ENCODE measurements at places on chromosomes 12 and 14.
A peak's percentile ranks its signal among the peaks of the same experiment; 100 is the strongest.

- DNase-seq = no peak
Measured at GRCh38 chr14:45145214-45145613, 9.5 kb downstream of the FANCM start.

DNA sequence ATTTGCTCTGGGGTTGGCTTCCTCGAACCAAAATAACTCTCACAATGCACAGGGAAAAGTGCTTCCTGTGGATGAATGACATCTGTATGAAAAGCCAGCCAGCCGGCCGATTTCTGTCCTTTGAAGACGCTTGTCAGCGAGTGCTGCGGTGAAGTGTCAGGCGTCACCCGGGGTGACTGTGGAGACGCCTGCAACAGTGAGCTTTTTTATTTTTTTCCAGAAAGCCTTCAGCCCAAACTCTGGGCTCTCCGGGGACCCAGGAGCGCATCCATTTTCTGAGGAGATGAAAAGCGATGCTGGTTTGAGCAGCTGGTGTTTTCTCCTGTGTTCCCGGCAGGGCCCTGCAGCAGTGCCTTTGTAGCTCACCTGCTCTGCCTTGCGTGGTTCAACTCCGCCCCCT lies 147.9 kb upstream of the MYL2 start:
- DNase-seq = peak; percentile 22

DNA sequence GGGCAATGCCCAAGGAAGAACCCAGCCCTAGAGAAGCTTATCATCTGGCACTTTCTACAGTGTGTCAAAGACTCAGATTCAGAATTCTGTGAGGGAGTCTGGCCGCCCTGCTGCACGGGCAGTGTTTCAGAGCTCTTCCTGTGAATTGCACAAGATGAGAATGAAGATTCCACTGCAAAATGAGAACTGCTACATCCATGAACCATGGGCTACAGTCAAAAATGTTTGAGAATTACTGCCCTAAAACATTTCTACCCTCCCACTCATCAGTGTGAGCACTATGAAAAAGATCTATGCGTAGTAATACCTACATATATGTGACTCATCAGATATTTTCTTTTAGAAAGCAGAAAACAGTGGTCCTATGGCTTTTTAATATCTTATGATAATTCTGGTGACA lies 104.0 kb downstream of the STAB2 start:
- no peak for DNase-seq

- DNase-seq = no peak
Measured at GRCh38 chr12:60169904-60170303, 574.1 kb downstream of the SLC16A7 start.

DNA sequence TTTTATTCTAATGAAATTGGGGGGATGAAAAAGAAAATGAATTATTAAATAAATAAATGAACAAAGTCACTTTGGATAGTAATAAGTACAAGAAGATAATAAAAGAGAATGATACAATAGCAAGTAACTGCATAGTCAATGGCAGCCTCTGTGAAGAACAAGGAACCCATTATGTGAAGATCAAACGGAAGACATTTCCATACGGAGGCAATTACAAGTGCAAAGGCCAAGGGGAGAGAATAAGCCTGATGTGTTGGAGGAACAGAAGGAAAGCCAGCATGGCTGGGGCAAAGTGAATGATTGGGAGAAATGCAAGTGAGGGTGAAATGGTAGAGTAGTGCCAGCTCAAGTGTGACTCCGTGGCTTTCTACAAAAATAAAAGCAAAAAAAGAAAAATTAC lies 43.9 kb upstream of the CHPT1 start:
- no peak for DNase-seq

DNA sequence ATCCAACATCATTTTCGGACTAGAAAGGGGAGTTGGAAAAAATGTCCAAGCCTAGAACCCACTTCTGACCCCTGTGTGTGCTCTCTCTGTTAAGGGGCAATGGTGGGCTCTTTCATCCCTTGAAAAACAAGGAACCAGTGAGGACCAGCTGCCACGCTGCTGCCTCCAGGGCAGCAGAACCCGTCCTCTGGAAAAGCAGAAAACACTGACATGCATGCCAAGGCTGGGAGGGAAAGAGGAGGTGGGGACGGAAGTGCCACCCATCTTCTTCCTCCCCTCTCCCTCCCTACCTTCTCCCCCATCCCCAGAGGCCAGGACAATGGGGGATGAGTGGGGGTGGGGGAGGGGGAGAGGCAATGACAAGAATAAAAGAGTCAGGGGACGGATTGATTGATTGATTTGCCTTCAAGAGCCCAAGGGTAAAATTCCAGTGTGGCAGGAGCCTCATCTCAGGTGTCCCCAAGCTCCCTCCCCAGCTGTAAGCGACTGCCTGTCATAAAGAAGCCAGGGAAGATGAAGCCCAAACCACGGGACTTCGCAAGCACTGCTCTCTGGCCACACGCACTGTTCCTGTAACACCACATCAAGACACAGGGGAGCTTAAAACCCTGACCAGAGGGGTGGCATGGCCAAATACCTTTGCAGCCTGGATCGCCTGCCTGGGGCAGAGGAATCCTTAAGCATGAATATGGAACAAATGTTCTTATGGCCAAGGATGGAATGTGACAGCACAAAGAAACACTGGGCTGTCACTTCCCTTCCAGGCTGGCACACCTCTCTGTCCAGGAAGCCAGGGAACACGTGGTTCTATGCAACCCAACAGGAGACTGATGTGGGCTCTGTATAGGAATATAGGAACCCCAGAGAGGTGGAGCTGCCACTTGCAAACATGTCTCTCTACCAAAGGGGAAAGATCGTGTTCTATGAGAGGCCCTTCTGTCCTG lies 38.9 kb upstream of the BDKRB2 start:
- DNase-seq = no peak

GRCh38 chr14:73254247-73255004 lies 17.1 kb downstream of the PAPLN start:
- no peak for DNase-seq

DNA sequence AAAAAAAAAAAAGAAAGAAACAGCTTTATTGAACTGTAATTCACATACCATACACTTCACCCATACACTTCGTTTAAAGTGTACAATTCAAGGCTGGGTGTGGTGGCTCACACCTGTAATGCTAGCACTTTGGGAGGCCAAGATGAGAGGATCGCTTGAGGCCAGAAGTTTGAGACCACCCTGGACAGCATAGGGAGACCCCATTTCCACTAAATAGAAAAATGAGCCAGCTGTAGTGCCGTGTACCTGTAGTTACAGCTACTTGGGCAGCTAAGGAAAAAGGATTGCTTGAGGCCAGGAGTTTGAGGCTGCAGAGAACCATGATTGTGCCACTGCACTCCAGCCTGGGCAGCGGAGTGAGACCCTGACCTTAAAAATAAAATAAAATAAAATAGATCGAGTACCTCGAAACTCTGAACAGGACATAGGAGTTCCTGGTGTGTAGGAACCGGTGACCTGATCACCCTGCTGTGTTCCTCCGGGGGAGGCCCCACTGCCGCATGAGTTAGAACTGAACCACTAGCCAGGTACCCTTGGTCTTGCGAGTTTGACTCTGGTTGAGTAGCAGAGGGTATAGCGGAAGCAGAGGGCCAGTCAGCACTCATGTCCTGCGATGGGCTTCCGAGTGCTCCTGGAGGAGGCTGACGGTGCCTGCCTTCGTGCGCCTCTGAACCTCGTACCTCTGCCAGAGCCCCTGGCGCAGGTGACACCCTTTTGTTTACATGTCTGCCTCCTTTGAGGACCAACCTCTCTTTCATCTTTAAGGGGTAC lies 80.0 kb downstream of the B4GALNT3 start:
- DNase-seq = no peak

Data from activated naive CD4-positive, alpha-beta T cell treated with anti-CD3 and anti-CD28 coated beads, Interleukin-2, amount 50 U/mL, for 72 hours (primary cell).